Stimulated activated CD4-positive, alpha-beta T cell treated with anti-CD3 and anti-CD28 coated beads, TNF-alpha, amount 100 ng/mL, for 4 hours (primary cell): ENCODE measurements at places on chromosomes 12 and 14.

DNA sequence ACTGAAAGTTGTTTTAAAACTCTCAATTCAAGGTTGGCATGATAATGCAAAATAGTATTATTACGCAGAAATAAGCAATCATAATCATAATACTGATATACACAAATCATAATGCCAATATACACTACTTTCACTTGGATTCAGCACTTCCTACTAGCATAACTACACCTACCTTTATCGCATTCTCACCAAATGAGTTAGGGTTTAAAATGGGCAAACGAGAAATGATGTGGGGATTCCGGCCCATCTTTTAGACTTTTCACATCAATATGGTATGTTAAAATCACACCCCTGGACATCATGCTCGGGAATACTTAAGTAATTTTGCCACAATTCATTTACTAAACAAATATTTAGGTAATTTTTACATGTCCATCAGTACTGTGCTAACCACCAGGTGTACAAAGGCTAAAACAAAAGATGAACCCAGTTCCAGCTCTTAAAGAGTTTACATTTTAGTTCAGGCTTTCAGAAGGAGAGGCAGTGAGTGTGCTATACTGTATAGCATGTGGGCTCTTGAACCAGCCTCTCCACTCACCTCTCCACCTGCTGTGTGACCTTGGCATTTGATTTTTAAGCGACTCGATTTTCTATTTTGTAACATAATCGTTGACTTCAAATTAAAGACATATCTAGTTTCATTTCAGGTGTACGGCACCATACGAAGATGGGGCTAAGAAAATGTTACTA is 1.1 kb upstream of the USP15 start:
- DNase-seq = no peak

GRCh38 chr12:27822076-27822712 is 42.2 kb upstream of the MANSC4 start:
- DNase-seq = peak; percentile 60

DNA sequence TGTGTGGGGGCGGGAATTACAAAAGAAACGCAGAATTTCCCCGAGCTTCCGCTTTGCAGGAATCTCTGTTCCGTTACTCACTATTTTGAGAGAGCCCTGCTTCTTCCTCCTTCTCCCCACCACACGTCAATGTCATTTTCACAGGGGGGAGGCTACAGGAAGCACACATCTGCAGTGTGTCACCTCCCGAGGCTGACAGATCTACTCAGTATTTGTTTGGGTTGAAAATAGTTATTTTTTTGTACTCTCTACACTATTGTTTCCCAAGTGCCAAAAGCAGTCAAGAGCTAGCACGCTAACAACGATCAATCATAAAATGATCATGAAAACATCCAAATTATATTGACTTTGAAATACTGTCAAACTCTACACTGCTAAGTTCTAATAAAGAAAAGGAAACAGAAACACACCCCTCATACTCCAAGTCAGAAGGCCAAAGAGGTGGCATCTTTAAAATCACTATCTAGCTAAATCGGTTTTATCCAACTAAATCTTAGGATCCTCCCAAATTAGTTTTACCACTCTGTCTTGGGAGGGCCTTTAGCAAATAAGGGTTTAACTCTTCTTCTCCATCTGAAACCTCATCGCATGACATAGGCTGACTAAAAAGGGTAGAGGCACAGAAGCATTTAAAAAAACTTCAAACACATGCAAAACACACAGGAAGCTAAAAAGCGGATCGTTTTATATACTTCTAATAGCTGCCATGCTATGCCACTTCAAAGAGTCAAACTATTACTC is 51.8 kb downstream of the FOXN3 start:
- no peak for DNase-seq

DNA sequence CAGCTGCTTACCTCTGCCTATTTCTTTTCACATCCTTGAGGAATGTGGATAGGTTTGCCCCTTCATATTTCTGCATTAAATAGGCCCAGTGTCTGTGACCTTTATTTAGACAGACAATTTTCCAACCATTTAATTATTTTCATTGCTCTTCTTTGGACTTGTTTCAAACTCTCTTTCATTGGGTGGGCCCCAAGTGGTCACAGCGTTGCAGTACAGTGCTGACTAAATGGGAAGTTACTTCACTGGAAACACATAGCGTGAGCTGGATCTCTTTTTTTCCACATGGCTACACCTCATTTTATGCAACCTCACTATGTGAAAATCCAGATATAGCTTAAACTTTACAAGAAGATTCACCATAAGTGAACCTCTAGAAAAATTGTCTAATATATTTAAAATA is 438.9 kb downstream of the ADAMTS20 start:
- DNase-seq = no peak

DNA sequence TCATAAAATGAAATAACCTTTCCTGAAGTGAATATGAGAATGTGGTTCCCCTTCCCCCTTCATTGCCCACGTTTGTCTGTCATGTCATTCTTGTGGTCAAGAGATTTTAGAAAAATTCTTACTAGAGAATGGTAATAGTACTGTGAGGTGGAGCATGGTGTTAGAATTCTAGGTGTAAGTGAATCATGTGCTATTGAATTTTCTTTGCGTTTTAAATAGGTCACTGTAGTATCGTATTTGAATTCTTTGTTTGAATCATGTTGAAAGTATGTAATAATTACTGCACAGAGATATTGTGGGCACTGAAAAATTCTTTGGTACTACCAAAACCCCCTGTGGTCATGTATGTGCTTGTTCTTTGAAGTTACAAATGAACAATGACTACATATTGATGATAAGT is 49.9 kb downstream of the FUT8 start:
- no peak for DNase-seq

DNA sequence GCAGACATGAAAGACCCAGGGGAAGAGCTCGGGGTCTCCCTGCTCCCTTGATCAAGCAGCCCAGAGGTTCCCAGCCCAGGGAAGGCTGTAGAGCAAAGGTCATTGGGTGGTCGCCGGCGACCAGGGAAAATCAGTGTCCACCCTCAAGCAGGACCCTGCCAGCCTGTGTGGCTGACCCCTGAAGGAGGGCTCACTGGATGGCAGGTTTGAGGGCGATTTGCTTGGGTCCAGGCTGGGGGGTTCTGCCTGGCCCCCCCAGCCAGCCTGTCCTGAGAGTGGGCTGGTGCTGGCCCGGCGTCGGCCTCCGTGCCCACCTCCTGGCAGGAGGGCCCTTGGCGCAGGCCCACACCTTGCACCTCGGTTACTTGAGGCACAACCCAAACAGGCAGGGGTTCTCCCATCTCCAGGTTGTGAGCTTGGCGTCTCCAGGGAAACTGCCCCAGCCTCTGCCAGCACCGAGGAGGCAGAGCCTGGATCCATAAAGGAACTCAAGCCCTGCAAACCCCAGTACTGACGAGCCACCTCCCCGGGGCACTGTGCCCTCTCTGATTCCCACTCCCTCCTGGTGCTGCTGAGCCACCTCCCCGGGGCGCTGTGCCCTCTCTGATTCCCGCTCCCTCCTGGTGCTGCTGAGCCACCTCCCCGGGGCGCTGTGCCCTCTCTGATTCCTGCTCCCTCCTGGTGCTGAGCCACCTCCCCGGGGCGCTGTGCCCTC is 329.0 kb upstream of the SFSWAP start:
- DNase-seq = no peak

- DNase-seq = no peak
These were observed 6.3 kb upstream of the ART4 start for GRCh38 chr12:14849661-14850060.

DNA sequence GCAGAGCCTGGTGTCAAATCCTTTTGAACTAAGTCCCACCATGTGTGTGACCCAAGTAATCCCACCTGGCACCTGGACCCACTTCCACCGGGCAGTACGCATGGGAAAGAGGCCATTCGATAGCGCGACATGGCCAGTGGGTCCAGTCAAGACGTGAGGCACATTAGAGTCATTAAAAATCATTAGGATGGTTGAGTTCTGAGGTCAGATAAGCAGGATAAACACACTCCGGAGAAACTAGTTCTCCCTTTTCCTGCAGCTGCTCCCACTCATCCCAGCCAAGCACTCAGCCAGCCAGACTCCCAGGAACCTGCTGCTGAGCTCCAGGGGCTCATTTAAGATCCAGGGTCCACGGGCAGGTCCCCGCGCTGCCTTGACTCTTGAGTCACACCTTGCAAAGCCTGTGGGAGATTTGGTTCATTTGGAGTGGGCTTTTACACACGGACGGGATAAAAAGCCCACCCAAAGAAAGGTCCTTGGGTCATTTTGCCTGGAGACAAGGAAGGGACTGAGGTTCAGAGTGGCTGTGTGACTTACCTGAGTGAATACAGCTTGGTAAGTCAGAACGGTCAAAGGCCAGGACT is 313.9 kb downstream of the BCL11B start:
- no peak for DNase-seq

DNA sequence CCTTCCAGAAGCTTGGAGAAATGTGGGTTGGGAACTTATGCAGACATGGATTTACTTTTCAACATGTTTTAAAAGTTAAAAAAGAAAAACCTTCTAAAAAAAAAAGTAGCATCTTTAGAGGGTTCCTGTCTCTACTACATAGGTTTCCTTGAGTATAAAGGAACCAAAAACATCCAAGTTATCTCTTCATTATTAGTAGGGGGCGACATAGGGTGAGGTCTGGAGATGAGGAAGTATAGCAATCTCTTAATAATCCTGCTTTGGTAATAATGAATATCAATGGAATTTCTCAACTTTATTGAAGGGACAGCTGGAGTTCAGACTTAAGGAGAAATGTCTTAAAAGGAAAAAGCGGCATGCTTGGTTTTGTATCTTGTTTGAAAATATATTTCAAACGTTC is 6.5 kb upstream of the PLXNC1 start:
- no peak for DNase-seq

GRCh38 chr12:89927226-89927698 is 218.6 kb upstream of the ATP2B1 start:
- DNase-seq = no peak

- DNase-seq = no peak
These were observed 49.2 kb downstream of the AKAP6 start for GRCh38 chr14:32378284-32378683.

DNA sequence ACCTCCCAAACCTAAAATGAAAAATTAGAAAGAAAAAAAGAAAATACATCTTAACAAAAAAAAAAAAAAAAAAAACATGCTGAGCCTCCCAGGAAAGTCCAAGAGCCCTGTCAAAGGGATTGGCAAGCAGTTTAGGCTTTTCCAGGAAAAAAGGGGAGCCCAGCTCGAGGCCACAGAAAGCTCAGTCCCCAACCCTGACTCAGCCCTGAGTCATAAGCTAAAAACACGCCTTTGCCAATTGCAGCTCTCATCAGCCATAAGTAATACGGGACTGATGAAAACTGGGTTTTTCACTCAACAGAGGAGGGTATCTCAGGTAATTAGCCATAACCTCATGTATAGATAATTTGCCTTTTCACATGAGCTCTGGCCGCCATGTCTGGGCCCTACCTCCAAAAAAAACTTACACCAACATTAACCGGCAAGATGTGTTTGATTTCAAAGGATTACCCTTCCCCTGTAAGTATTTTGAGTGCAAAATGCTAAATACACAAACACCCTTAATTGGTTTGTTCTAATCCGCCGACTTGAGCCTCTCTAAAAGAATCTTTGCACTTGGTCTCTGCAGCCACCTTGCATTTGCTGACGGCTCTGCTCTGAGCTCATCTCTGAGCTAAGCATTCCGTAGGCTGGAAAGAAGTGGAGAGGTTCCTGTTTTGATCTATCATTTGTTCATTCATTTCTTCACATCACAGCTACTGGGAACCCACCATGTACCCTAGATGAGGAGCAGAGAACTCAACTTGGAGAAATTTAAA is 319.2 kb downstream of the BCL11B start:
- no peak for DNase-seq

DNA sequence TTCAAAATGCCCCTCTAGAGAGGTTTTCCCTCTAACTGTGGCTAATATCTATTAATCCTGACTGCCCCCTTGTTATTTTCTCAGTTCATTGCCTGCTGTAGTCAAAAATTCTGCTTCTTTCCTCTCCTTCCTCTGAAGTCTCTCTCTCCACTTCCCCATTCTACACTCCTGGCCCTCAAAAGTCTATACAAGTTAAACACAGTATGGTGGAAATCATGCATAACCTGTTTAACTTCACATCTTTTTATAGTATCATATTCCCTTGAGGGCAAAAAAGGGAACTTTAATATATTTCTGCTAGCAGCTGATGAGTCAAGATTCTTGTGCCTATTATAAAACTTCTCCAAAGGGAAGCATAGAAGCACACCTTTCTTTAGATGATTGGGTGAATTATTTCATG is 16.7 kb downstream of the GRIP1 start:
- no peak for DNase-seq

DNA sequence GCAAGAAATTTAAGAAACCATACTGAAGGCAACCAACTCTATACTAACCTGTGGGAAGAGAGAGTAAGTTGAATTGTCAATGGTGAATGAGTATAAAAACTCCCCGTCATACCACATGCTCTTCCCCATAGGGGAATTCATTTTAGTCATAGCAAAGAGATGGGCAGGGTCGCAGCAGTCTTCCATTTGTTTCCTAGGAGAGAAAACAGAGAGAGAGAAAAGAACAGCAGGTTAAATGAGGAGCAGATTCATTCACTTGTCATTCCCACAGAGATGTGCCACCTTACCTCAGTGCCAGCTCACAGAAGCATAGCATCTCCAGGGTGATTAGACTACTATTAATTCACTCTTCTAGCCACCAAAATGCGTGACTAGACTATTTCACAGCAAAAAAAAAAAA is 47.4 kb downstream of the ST8SIA1 start:
- no peak for DNase-seq

DNA sequence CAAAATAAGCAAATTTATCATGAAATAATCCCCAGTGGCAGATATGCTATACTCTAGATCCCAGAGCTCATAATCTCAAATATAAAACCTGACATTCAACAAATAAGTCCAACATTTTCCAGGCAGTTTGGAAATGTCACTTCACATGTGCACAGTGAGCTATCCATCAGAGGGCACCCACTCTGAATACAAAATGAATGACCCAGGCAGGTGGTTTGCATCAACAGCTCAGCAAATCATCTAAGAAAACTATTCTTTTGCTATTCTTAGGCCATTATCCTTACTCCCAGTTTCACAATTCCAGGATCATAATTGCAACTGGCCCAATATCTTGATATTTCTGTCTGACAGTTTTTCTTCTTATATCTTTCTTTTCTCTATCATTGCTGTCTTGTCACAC is 38.5 kb downstream of the TRIM9 start:
- DNase-seq = no peak

DNA sequence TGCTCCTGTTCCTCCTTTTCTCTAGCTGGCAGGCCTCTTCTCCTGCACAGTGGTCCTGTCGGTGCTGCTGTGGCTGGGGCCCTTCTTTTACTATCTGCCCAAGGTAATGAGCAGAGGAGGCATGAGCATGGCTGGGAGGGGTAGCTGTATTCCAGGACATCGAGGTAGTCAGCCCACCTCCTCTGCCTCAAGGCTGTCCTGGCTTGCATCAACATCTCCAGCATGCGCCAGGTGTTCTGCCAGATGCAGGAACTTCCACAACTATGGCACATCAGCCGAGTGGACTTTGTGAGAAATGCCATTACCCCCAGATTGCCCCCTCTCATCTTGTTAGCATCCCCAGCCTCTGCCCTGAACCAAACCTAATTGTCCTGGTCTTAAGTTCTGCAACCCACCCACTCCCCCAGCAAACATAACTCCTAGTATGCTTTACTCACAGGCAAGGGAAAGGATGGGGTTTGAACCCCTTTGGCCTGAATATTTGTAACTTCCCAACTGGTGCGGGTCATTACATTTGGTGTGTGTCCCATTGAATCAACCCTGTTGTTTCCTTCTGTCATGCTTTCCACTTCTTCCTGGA is 9.1 kb downstream of the B4GALNT1 start:
- DNase-seq = no peak
